Skeletal muscle cell (primary cell): ENCODE measurements at places on chromosomes 7 and 10.

GRCh38 chr7:40879941-40880543, 745.2 kb downstream of the SUGCT start:
- peak; percentile 58 for DNase-seq

- no peak for DNase-seq
Measured at GRCh38 chr7:5627745-5628547, 153.5 kb downstream of the RNF216 start.

DNA sequence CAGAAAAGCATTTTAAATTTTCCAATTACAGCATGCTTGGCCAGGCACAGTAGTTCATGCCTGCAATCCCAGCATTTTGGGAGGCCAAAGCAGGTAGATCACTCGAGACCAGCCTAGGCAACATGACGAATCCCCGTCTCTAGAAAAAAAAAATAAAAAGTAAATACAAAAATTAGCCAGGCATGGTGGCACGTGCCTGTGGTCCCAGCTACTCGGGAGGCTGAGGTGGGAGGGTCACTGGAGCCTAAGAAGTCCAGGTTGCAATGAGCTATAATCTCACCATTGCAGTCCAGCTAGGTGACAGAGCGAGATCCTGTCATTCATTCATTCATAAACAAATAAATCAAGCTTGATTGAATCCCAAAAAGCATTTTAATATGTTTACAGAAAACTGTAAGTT, 234.9 kb downstream of the PARD3 start:
- DNase-seq, result no peak

- no peak for DNase-seq
Measured at GRCh38 chr10:77091597-77092165, 545.9 kb downstream of the KCNMA1 start.

- no peak for DNase-seq
Measured at GRCh38 chr10:109668154-109668665, 255.1 kb downstream of the XPNPEP1 start.
